Esophagus muscularis mucosa (tissue), 4 donors: ENCODE measurements at places on chromosomes 7 and 10. TPM values are rescaled to one million over a fixed set of nuclear protein-coding genes. Genes with fewer than 3 reads are reported as not detected.

The CRYGN gene
- total RNA-seq, result 0.17 TPM

- DNase-seq, result no peak
Observed at GRCh38 chr10:35329520-35329919, 6.8 kb upstream of the CCNY start.

DNA sequence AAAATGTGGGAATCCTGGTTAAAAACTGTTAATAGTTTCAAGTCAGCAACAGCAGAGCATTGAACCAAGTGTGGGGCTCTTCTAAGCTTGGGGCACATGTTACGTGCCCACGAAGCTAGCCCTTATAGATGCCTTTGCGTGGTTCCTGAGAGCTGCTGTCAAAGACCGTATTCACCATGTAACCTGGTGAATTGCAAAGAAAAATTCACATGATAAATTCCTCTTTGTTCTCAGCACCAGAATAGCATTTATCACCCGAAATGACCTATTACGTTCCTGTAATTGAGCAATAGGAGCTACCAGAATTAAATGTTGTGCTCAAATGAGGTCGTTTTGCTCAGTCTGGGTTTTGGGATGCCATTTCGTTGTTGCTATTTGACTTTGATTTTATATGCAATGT is 202.6 kb upstream of the PRPS1L1 start:
- no peak for DNase-seq

DNA sequence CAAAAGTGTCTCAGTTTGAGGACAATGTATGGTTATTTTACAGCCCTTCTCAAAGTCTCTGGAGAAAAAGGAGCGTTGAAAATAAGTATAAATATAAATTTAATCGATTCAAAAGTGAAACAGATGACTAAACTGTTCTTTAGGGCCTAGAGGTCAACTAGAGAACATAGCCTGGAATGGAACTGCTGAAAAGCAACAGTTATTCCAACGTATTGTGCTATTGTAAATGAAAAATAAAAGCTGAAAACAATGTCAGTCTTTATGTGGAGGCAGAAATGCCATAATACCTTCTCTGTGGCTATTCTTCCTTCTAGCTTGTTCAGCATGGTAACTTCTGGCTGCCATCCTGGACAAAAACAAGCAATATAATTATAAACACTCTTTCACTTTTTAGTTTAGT is 362.5 kb downstream of the ARL4A start:
- no peak for DNase-seq

DNA sequence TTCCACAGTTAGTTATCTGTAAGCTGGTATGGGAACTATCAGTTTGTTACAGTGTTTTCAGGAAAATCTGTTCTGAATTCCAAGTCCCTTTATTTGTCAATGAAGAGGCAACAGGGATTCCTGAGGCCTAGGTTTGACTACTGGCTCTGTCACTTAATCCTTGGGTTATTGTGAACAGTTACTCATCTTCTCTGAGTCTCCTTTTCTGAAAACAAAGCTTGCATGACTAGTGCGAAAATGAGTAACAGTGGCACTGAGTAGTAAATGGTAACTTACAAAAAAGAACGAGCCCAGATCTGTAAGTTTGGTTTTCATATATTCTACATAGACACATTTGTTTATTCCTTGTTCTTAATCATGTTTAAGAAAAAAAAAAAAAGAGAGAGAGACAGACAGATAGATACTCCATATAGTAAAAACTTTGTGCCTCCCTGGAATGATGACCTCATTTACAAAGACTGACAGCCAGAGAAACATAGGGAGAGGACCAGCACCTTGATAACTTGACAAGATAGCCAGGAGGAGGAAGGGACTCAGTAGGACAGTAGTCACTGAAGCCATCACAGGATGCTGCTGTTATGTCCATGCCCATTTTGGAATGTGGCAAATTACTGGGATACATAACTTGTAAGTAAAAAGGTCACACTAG is 1.9 kb downstream of the MRPS33 start:
- DNase-seq, result no peak

GRCh38 chr10:126301701-126302475 is 86.4 kb downstream of the ADAM12 start:
- DNase-seq, result peak; percentile 39
